ENCODE measurements at places on chromosomes 6 and 20.

- DNase-seq: no peak
Measured at GRCh38 chr20:49646126-49646525, 67.6 kb downstream of the B4GALT5 start.

GRCh38 chr6:105069821-105070445 lies 109.9 kb downstream of the POPDC3 start:
- DNase-seq: no peak

DNA sequence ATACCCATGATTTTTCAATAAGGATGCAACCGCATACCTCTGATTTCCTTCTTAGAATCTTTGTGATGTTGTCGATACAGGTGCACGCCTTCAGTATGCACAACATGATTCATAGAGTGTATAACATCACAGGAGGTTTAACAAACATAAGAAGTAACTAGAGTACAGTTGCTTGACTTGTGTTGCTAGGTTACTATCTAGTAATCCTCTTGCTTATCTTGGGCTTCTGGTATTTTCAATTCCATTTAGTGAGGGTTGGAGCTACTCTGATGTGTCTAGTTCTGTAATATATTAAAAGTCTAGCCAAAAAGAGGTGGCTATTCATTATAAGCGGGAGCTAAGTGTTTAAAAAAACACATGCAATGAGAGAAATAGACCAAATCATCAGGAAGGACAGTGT lies 85.5 kb upstream of the TENT5A start:
- no peak for DNase-seq

DNA sequence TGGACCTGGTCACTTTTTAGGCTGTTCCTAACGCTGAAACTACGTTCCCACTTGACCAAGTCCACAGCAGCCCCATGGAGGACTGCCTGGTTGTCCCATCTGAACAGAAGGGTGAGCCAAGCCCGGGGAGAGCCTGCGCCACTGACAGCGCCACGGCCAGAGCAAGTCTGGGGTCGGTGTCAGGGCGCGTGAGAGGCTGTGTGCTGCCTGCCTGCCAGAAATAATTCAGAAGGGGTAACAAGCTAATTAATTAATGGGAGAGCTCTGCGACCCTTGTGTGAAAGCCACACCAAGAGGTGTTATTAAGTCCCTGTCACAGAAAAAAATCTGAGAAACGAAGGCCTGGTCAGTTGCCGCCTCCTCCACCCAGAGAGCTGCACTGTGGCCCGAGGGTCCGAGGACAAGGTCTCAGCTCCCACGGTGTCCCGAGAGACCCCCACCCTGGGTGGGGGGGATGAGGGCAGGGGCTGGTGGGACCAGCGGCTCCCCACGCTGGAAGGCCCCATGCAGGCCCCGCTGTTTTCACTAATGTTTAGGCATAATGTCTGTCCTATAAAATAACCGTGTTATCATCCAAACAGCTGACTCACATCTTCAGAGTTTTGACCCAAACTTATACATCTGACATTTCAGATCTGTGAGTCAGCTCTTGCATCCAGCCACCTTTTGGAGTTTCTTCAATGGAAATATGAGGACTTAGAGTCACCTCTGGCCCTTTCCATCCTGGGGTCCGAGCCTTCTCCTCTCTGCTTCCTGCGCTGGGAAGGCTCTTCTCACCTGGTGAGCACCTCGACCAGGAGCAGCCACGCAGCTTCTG lies 58.5 kb downstream of the DLL1 start:
- DNase-seq: no peak
